Tibial nerve (tissue), 4 donors: ENCODE measurements at places on chromosomes 1 and 21.

DNA sequence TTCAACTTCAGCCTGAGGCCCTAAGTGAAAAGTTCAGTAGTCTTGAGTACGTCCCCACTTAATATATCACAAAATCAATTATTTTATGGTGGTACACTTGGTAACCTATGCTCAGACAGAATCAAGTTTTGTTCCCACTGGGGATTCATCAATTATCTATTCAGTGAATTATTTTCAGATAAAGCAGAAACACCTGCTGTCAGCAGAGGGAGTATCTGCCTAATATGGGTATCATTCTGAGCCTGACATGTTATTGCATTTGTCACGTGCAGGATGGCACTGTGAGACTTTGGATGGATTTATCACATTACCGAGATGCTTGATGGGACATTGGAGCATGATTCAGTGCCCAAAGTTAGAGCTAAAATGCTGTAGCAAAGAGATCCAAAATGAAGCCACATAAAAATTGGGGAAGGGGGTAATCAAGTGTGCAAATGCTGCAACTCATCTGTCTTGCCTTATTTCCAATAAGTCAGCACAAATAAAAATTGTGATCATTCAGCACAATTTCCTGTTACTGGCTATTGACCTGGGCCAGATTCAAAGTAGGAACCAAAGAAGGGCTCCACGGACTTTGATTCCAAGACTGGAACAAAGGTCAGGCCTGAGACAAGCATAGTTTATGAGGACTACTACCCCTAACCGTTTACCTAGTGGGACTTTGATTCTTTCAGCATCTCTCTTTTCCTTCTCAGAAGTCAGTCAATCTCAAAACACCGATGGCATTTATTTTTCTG lies 657.6 kb downstream of the LMO4 start:
- DNase-seq = no peak

- DNase-seq = no peak
These were observed 5.6 kb upstream of the CTPS1 start for GRCh38 chr1:40973912-40974311.

GRCh38 chr1:199685369-199685768 lies 342.1 kb upstream of the NR5A2 start:
- DNase-seq = no peak

DNA sequence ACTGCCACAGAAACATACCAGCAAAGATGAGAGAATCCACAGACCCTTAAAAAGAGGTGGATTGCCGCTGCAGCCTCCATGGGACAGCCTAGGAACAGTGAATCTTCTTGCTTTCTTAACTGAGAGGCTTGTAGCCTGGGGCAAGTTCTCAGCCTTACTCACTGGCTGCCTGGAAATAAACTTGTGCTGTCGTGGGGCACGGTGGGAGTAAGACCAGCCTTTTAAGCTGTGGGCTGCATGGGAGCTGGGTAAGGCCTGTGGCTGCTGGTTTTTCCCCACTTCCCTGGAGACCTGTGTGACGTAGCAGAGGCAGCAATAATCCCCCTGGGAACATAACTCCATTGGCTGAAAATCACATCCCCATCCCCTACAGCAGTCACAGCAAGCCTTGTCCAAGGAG lies 30.8 kb downstream of the CD2 start:
- DNase-seq = no peak

- DNase-seq = no peak
These were observed 26.4 kb upstream of the DARS2 start for GRCh38 chr1:173798078-173798477.

- no peak for DNase-seq
These were observed 1.7 kb downstream of the TNFSF4 start for GRCh38 chr1:173205146-173206051.

GRCh38 chr1:100734676-100735075 lies 15.1 kb downstream of the VCAM1 start:
- no peak for DNase-seq

DNA sequence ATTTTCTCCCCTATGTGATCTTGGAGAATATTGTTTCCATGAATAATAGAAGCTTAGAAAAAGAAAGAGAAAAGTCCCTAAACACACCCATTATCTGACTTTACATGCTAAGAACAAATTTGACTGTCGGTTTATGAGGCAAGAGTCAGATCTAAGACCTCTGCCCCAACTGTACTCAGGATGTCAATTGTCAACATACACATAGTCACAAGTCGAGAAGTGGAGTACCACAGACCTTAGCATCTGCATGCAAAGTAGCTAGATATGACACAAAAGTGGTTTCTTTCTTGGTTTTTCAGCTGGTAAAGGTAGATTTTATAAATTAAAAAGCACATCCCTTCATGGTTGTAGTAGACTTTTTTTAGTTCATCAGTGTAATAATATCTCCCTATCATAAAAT lies 97.2 kb upstream of the DPYD start:
- DNase-seq = no peak

GRCh38 chr1:248736977-248737376 lies 18.6 kb downstream of the LYPD8 start:
- DNase-seq = no peak

GRCh38 chr1:51231896-51232295 lies 4.2 kb upstream of the RNF11 start:
- DNase-seq = no peak

GRCh38 chr1:2520806-2521205 lies 5.6 kb downstream of the PANK4 start:
- no peak for DNase-seq

- DNase-seq = no peak
These were observed 151.5 kb downstream of the PEX14 start for GRCh38 chr1:10626131-10626731.

GRCh38 chr1:58013237-58013636 lies 533.3 kb downstream of the OMA1 start:
- DNase-seq = no peak

GRCh38 chr1:225427235-225428067 lies at the start of gene LBR:
TSS of gene LBR (minus strand) at chr1:225428038. CDS start at chr1:225424075, 3,963 bp downstream.
- DNase-seq = no peak

DNA sequence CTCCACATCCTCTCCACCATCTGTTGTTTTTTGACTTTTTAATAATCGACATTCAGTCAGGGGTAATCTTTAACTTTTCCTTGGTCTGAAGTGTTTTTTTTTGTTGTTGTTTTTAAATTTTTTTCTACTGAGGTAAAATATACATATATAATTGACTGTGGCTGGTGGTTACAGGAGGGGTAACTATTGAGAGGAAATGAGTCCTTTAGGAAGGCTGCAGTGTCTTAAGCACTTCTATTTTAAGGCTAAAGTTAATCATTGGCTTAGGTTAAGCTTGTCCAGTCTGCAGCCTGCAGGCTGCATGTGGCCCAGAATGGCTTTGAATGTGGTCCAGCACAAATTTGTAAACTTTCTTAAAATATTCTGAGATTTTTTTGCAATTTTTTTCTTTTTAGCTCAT lies 172.5 kb downstream of the CTH start:
- DNase-seq = no peak

- DNase-seq = no peak
These were observed 46.7 kb downstream of the CLIC6 start for GRCh38 chr21:34715518-34715917.

DNA sequence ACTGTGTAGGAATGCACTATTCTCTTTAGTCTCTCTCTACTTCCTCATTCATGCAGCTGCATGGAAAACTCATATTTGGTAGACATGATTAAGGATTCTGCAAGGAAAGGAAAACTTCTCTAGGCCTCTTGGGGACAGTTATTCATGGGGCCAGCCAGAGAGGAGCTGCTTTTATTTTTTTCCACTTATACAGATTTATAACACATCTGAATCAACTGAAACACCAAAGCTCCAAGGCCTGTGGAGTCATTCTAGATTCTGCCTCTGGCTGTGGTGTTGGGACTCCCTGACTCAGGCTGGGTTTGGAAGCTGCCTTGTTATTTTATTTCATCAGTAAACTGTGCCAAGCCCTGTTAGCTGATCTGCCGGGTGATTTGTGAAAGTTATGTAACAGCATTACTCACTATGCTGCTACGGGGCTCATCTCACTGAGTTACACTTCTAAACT lies 83.9 kb upstream of the EDEM3 start:
- DNase-seq = peak; percentile 34
